ENCODE measurements at places on chromosomes 16 and 17.
A peak's percentile ranks its signal among the peaks of the same experiment; 100 is the strongest.

- DNase-seq: no peak
Observed at GRCh38 chr17:79829004-79829403, 10.2 kb downstream of the CBX4 start.

DNA sequence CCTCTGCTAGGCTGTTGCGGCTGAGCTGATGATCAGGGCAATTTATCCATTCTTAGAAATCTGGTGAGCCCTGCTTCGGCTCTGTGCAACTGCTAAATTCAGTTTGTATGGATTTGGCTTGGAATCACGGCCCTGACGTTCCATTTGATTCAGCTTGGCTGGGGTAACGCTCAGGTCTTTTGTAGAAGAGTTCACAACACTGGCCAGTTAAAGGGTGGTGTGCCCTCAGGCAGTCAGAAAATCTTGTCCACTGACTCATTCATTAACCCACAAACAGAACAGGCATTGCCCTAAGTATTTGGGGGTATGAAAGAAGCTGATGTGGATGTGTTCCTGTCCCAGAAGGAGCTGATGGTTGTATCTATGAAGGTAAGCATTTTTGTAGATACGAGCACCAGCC, 53.9 kb downstream of the GNAO1 start:
- DNase-seq: no peak

- no peak for DNase-seq
Observed at GRCh38 chr17:50375858-50376538, 3.0 kb downstream of the EME1 start.

DNA sequence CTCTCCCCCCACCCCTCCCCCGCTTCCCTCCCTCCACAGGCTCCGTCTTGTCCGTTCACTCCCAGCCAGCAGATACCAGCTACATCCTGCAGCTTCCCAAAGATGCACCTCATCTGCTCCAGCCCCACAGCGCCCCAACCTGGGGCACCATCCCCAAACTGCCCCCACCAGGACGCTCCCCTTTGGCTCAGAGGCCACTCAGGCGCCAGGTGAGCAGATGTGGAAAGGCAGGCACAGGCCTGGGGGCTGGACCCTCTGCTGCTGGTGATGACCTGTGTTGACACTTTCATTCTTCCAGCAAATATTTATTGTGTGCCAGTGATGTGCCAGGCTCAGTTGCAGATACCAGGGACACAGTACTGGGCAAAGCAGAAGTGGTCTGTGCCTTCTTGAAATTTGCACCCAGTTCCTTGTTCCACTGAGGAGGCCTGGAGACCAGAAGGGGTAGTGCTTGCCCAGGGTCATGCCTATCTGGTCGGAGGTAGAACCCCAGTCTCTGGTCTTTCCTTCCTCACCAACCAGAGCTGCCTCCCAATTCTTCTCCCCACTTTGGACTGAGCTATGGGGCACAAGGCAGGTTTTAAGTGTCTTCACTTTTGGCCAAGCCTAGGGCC, 10.3 kb upstream of the ABCC3 start:
- no peak for DNase-seq

GRCh38 chr17:613725-614124, 100.9 kb downstream of the VPS53 start:
- no peak for DNase-seq

- peak; percentile 37 for DNase-seq
Observed at GRCh38 chr17:50949989-50950877, 84.1 kb upstream of the TOB1 start.

DNA sequence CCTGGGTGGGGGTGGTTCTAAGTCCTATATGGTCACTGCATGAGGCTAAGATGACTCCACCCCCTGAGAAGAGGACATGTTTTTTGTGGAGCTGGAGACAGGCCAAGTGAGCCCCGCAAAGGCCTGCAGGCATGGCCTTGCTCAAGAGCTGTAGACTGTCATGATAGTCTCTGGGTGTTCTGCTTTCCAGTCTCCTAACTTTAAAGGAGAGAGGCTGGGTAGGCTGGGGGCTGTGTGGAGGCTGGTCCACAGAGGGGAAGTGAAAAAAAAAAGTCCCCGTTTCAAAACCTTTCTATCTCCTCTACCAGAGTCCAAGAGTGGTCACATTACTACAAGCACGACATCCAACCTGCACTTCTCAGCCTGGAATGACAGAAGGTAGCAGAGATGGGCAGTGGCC, 27.1 kb downstream of the CDRT4 start:
- DNase-seq: no peak

DNA sequence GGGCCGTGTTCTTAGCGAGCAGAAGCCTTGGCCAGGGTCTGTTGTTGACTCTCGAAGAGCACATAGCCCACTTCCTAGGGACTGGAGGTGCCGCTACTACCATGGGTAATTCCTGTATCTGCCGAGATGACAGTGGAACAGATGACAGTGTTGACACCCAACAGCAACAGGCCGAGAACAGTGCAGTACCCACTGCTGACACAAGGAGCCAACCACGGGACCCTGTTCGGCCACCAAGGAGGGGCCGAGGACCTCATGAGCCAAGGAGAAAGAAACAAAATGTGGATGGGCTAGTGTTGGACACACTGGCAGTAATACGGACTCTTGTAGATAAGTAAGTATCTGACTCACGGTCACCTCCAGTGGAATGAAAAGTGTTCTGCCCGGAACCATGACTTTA, 18.5 kb downstream of the RSPRY1 start:
- no peak for DNase-seq

GRCh38 chr16:68512183-68512582, 26.9 kb upstream of the ZFP90 start:
- DNase-seq: no peak

DNA sequence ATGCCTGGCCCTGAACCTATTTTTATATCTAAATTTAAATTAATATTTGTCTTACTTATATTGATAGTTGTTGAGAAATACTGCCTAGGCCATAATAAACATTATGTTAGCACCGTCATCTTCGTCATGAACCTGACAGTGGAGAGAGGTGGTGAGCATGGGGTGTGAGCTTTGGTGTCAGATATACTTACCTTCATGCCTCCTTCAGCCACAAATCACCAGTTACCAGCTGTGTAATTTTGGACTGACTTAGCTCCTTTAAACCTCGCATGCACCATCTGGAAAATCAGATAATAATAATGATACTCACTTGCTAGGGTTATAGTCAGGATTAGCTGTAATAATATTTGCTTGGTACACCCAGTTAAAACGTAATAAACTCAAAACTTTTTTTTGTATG, 35.0 kb downstream of the SNX29 start:
- no peak for DNase-seq

DNA sequence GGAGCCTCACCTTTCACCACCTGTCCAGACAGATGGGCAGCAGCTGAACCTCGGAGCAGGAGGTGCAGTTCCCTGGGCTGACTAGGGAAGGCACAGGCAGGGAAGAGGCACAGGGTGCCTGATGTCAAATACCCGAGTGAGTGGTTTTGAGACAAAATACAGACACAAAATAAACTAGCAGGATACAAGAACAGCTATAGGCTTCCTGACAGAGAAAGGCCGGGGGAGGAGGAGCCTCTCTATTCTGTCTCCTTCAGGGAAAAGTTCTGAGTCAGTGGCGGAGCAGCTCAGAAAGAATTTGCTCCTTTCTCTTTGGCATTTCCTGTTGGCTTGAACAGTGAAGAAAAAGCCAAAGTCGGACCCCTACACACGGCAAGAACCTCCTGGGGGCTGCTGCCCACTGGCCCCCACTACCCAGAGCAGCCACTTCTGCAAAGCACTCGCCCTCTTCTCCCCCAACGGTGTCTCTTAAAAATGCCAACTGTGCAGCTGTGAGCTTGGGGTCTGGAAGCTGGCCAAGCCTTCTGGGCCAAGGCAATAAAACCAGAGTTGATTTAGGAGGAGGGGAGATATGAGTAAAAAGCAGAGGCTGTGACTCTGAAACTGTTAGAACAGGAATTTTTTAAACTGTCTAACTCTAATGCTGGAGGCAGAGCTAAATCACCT, 14.4 kb upstream of the FAAP100 start:
- peak; percentile 79 for DNase-seq

DNA sequence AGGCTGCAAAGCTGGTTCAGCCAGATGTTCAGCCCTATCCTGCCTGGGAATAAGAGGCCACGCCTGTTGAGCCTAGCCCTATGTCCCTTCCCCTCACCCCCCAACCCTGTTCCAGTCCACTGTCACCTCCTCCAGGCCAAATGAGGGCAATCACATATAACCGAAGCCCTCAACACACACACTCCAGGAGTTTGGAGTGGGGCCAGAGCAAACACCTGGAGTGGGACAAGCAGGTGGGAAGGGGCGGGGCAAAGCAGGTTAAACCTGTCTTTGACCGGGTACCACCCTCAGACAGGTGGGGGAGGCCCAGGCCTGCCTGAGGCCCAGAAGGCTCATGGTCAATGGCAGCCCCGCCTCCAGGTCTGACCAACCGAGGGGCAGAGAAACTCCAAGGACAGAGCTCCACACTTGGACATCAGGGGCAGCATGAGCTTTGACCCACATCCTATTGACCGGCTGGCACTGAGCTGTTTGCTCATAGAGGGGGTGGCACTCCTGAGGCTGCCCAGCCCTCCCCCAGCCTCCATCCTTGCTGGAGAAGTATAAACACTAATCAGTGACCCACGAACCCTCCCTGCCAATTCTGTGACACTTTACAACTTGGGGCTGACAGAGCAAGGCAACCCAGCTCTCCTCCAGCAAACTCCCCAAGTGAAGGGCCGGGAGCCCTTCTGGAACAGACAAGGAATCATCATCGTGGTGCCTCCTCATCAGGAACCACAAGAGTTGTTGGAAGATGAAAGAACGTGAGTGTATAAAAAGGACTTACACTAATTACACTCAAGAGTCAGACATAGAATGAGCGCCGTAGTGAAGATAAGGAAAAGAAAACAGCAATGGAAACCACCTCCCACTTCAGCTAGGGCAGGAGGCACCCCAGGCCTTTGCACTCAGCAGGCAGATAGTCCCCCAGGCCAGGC, 1.5 kb downstream of the ESRP2 start:
- no peak for DNase-seq

DNA sequence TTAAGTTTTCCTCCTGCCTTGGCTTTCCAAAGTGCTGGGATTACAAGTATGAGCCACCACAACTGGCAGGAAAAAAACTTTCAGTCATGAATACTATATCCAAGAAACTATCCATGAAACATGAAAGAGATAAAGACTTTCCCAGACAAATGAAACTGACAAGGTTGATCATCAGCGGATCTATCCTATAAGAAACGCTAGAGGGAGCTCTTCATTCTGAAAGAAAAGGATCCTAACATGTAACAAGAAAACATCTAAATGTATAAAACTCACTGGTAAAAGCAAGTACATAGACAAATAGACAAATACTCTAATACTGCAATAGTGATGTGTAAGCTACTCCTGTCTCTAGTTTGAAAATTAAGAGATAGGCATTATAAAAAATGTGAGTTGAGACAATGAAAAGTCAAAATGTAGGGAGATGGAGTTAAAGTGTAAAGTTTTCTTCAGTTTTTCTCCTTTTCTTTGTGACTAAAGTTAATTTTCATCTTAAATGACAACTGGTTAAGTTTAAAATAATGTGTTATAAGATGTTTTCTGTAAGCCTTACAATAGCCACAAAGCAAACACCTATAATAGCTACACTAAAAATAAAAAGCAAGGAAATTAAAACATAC, 79.6 kb upstream of the TEKT1 start:
- no peak for DNase-seq

GRCh38 chr17:12947047-12947446, 70.8 kb downstream of the ELAC2 start:
- no peak for DNase-seq

GRCh38 chr17:58192612-58193011, at the start of gene EPX:
Gene EPX (plus strand): TSS chr17:58192726. CDS start chr17:58192847, 121 bp downstream.
- DNase-seq: no peak

DNA sequence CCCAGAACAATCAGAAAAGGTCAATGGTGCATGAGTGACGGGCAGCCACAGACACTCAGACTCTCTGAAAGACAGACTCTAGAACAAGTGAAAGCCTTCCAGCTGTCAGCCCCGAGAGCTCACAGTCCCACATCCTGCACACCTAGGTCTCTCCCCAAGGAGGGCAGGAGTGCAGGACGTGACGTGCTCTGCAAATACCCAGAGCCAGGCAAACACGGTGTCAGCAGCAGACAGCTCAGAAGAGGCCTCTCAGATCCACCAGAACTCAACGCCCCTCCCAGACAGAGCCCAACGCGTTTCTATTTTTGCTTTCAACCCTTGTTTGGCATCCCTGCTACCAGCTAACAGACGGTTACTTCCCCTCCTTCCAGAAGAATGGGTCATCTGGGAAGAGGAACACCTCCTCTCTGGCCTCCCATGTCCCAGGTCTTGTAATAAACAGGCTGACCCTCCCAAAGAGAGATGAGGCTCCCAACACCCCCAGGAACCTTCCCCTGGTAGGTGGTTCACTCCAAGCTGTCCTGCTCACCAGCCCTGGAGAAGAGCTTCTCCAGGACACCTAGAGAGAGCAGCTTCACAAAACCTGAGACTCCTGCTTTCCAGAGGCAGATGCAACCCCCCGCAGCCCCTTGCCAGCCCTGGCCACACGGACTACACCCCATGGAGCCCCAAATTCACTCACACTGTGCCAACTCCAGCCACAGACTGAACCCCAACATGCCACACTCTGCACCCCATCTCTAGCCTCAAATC, 7.6 kb downstream of the PITPNM3 start:
- DNase-seq: no peak

GRCh38 chr17:4642286-4642685, 808 bp upstream of the ALOX15 start:
- DNase-seq: no peak

DNA sequence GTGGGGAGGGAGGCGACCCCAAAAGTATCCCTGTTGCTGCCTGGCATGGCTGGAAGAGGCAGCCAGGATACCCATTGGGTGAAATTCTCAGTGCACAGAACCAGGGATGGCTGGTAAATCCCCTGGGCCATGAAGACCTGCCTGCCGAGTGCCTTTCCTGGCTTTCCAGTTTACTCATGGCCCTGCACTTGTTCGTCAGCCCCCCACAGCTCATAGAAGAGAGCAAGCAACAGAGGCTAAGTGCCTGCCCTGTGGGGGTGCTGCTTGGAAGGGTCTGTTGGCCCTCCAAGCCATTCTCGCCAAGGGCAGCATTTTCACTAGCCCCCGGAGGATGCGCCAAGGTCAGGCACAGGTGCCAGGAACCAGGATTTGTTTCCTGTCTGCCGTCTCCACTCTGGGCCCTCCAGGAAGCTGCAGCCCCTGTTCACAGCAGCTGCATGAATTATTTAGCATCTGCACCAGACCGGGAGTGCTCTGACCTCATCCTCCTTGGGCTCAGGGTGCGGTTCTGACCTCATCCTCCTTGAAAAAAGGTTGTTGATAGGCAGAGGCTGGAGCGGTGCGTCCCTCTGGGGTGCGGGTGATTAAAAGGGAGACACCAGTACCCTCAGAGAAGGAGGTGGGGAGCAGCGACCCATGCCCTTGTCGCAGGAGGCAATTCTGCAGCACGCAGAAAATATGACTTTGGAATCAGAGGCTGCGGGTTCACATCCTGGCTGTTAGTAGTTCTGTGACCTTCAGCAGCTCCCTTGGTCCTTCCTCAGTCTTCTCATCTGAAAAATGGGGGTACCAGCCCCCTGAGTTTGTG, 14.2 kb upstream of the CD300A start:
- DNase-seq: no peak

DNA sequence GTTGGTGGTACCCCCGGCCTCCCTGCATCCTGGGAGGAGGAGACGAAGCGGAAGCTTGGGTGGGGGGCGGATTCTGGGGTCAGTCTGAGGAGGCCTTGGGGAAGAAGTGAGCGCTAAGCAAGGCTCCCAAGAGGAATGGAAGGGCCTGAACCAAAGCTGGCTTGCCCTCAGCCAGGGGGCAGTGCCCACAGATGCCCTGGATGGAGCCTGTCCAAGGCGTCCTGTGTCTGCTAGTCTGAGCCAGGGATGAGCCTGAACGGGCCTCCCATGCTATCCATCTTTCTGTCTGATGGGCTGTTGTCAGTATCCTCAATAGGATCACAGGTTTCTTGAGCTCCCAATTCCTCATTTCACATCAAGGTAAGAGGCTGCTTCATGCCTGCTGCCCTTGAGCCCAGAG, 122.3 kb upstream of the LHX1 start:
- DNase-seq: no peak

- DNase-seq: no peak
Observed at GRCh38 chr16:53153130-53153529, 98.3 kb downstream of the CHD9 start.
